ENCODE measurements at places on chromosomes 6 and 20. TPM values are rescaled to one million over a fixed set of nuclear protein-coding genes. Genes with fewer than 3 reads are reported as not detected.

Gene SLA2
- 103 TPM for total RNA-seq

Gene E2F1
- total RNA-seq: 68.4 TPM

Gene RAD21L1
- total RNA-seq: not detected

- peaks cover 4% of the 10 kb centered on the region for H3K4me1 ChIP-seq
- no peaks in the 10 kb centered on the region for H3K27me3 ChIP-seq
- H3K27ac ChIP-seq: no peak overlapping the region
- no peaks in the 10 kb centered on the region for H3K36me3 ChIP-seq
- no peak overlapping the region for H3K4me3 ChIP-seq
- DNase-seq: no peak
Measured at GRCh38 chr20:53672484-53673129, 79.0 kb upstream of the ZNF217 start.

Gene PRR18
- not detected for total RNA-seq

- no peak for DNase-seq
- peaks cover 2% of the 10 kb centered on the region for H3K4me1 ChIP-seq
- peaks cover 1% of the 10 kb centered on the region for H3K36me3 ChIP-seq
Measured at GRCh38 chr20:57078116-57078515, 188.3 kb downstream of the BMP7 start.

DNA sequence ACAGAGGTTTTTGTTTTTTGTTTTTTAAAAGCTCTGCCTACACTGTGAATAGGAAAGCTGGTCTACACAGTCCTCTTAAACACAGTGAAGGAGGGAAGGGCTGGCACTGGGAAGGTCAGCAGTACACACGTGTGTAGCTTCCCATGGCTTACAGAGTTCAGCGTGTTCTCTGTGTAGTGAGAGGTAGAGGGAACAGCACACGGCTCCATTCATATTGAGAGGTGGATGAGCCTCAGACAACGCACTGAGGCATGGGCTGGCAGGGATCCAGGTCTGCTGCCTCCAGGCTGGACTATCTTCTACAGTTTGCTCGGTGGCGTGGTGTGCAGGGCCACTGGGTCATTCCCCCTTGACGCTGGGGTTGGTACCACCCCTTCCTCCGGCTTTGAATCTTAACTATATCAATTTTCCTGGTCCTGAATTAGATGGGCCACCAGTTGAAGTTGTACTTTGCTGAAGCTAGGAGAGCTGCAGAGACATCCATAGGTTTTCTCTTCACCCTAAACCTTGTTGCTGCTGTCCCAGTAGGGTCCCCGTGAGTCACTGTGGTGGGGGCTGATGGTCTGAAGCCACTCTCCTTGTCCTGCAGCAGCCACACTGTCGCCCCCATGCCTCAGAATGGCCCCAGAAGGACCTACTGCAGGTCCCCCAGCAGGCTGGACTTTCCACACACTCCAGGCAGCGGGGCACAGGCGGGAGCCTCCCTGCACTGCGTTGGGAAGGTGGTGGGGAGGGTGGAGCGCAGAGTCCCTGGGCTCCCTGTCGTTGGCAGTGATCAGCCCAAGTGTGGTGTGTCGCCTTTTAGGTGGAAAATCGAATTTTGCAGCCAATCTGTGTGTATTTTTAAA lies 2.0 kb downstream of the ARFGAP1 start:
- peak overlapping the region; percentile 35 for H3K4me3 ChIP-seq
- DNase-seq: no peak
- no peak overlapping the region for H3K27ac ChIP-seq
- no peaks in the 10 kb centered on the region for H3K27me3 ChIP-seq
- no peaks in the 10 kb centered on the region for H3K36me3 ChIP-seq
- H3K4me1 ChIP-seq: peaks cover 14% of the 10 kb centered on the region

GRCh38 chr6:84847390-84848160 lies 83.2 kb upstream of the TBX18 start:
- no peak overlapping the region for H3K4me3 ChIP-seq
- DNase-seq: no peak
- no peak overlapping the region for H3K27ac ChIP-seq
- H3K36me3 ChIP-seq: no peaks in the 10 kb centered on the region
- H3K27me3 ChIP-seq: no peaks in the 10 kb centered on the region
- no peaks in the 10 kb centered on the region for H3K4me1 ChIP-seq

DNA sequence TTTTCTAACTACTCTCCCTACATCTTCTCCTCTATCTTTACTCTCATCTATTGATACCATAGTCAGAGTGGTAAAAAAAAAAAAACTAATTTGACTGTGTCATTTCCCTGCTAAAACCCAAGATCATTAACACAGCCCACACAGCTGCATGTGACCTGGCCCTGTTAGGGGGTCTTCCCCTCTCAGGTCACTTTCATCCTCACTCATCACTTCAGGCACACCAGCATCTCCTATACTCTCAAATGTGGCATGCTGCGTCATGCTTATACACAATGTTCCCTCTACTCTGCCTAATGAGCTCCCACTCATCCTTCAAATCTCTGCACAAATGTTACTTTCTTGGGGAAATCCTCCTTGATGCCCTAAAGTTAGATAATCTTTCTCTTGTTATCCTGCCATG lies 86.8 kb downstream of the CDK19 start:
- no peak for DNase-seq
- peaks cover 1% of the 10 kb centered on the region for H3K4me1 ChIP-seq
- H3K27ac ChIP-seq: no peak overlapping the region
- H3K36me3 ChIP-seq: peaks cover 23% of the 10 kb centered on the region

GRCh38 chr6:152979116-152979515 lies 3.7 kb downstream of the FBXO5 start:
- no peak overlapping the region for H3K27ac ChIP-seq
- no peaks in the 10 kb centered on the region for H3K27me3 ChIP-seq
- H3K4me1 ChIP-seq: peaks cover 52% of the 10 kb centered on the region
- DNase-seq: no peak
- H3K4me3 ChIP-seq: peak overlapping the region; percentile 60
